ENCODE measurements at places on chromosomes 5 and 9. TPM values are rescaled to one million over a fixed set of nuclear protein-coding genes. Genes with fewer than 3 reads are reported as not detected.

- no peaks in the 10 kb centered on the region for H3K4me1 ChIP-seq
- H3K4me3 ChIP-seq: no peak overlapping the region
- no peak overlapping the region for H3K27ac ChIP-seq
- no peak for DNase-seq
Measured at GRCh38 chr5:172823840-172824362, 10.2 kb upstream of the ERGIC1 start.

GRCh38 chr9:94675008-94675881, 35.9 kb upstream of the FBP1 start:
- H3K4me1 ChIP-seq: peaks cover 2% of the 10 kb centered on the region
- H3K27me3 ChIP-seq: no peaks in the 10 kb centered on the region
- peak; percentile 31 for DNase-seq
- H3K36me3 ChIP-seq: no peaks in the 10 kb centered on the region

DNA sequence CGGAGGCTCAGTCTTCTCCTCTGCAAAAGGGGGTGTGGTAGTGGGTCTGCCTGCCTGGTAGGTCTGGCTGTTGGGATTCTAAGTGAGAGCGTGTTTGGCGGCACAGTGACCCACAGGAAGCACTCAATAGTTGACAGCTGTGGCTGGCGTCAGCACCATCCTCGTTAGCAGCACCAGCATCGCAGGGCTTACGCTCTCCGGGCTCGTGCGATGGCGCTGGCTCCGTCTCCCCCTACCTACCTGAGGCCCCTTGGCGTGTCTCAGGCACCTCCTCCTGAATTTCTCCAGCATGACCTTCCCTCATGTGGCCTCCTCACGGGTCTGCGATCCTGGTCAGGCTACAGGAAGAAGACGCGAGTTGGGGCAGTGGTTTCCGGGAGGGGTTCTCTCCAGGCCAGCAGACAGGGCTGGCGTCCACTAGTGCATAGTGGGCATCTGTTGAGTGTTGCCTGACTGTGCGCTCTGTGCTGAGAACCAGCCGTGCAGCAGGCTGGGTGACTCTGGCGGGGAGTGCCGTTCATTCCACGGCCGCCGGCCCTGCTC, 66.9 kb downstream of the HMCN2 start:
- H3K4me1 ChIP-seq: peaks cover 12% of the 10 kb centered on the region
- no peak for DNase-seq
- H3K4me3 ChIP-seq: no peak overlapping the region
- H3K27ac ChIP-seq: no peak overlapping the region
- no peaks in the 10 kb centered on the region for H3K36me3 ChIP-seq
- peaks cover 12% of the 10 kb centered on the region for H3K27me3 ChIP-seq

GRCh38 chr5:151154931-151155774, 2.4 kb downstream of the ANXA6 start:
- no peaks in the 10 kb centered on the region for H3K27me3 ChIP-seq
- no peaks in the 10 kb centered on the region for H3K36me3 ChIP-seq
- peak overlapping the region; percentile 76 for H3K27ac ChIP-seq

- no peak overlapping the region for H3K4me3 ChIP-seq
- H3K27me3 ChIP-seq: no peaks in the 10 kb centered on the region
- no peak overlapping the region for H3K27ac ChIP-seq
- no peak for DNase-seq
- peaks cover 6% of the 10 kb centered on the region for H3K36me3 ChIP-seq
- no peaks in the 10 kb centered on the region for H3K4me1 ChIP-seq
Measured at GRCh38 chr9:125965477-125965876, 218.3 kb downstream of the PBX3 start.

- H3K36me3 ChIP-seq: no peaks in the 10 kb centered on the region
- H3K4me1 ChIP-seq: no peaks in the 10 kb centered on the region
- H3K4me3 ChIP-seq: no peak overlapping the region
- no peak overlapping the region for H3K27ac ChIP-seq
- H3K27me3 ChIP-seq: peaks cover 39% of the 10 kb centered on the region
Measured at GRCh38 chr5:1886846-1887587, 4.3 kb upstream of the IRX4 start.

DNA sequence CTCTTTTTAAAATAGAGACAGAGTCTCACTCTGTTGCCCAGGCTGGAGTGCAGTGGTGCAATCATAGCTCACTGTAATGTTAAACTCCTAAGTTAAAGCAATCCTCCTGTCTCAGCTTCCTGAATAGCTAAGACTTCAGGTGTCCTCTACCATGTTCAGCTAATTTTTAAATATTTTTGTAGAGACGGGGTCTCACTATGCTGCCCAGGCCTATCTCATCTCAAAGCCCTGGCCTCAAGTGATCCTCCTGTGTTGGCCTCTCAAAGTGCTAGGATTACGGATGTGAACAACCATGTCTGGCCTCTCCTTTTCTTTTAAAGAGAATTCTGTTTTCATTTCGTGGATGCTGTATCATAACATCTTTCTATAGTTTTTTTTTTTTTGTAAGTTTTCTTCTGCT, 11.7 kb downstream of the STX17 start:
- peaks cover 8% of the 10 kb centered on the region for H3K36me3 ChIP-seq
- H3K4me3 ChIP-seq: no peak overlapping the region
- no peak overlapping the region for H3K27ac ChIP-seq
- H3K4me1 ChIP-seq: no peaks in the 10 kb centered on the region
- no peak for DNase-seq
- no peaks in the 10 kb centered on the region for H3K27me3 ChIP-seq

GRCh38 chr9:6838158-6838557, 80.4 kb downstream of the KDM4C start:
- no peaks in the 10 kb centered on the region for H3K27me3 ChIP-seq
- no peak overlapping the region for H3K27ac ChIP-seq
- no peak overlapping the region for H3K4me3 ChIP-seq

GRCh38 chr5:96292582-96293247, 140.3 kb downstream of the PCSK1 start:
- no peaks in the 10 kb centered on the region for H3K36me3 ChIP-seq
- H3K4me1 ChIP-seq: peaks cover 14% of the 10 kb centered on the region
- H3K27me3 ChIP-seq: no peaks in the 10 kb centered on the region
- no peak overlapping the region for H3K4me3 ChIP-seq
- DNase-seq: no peak

Gene GABBR2
- 0.33 TPM for total RNA-seq

Gene ZFP37
- total RNA-seq: 5.1 TPM

Gene HDHD3
- total RNA-seq: 14.2 TPM

Gene INSL4
- not detected for total RNA-seq
